ENCODE measurements at places on chromosomes 5 and 9.

- DNase-seq, result no peak
These were observed 125.4 kb upstream of the ANKH start for GRCh38 chr5:14996997-14997396.

DNA sequence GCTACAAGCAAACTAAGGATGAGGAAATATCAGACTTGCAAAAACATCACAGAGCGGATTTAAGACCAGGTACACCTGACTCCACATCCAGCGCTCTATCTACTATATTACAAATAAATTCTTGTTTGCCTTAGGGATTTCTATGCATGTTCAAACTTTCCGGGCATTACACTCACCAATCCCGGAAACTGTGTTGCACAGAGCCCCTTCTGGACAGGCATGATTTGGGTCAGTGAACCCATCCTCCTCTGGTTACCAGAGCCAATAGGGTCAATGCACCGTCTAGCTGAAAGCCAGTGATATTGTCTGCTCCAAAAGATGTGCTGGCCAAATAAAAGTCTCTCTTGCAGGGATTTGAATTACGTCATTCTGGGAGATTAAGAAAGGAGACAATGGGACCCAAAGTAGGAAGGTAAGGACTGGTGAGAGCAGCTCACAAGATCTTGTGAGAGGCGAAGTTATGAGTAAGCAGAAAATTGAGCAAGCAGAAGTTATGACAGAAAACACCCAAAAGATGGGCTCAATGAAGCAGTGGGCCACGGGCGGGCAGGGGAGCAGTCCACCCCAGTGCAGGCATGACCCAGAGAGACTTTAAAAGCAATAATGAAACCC lies 155.8 kb upstream of the RAI14 start:
- no peak for DNase-seq

DNA sequence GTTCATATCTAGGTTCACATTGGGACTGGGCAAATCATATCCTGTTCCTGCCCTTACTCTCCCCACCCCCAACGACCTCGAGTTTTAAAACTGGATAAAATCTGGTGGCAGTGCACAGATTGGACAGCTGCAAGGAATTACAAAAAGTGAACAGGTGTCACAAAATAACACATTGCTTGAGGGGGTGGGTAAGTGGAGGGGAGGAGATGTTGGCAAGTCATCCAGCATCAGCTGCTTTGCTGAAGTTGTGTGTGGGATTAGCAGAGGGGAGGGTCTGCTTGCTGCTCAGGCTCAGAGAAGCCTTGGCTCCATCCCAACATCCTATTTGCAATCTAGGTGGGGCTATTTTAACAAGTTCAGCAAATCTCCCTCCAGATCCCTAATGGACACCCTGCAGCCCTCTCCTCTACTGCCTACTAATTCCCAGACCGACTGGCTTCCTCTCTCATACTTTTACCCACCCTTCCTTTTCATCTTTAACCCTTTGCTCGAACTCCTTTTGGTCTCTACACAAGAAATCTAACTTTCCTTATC lies 39.8 kb upstream of the SLC24A2 start:
- DNase-seq, result no peak

- DNase-seq, result no peak
These were observed 17.2 kb upstream of the RGS3 start for GRCh38 chr9:113446323-113446740.

DNA sequence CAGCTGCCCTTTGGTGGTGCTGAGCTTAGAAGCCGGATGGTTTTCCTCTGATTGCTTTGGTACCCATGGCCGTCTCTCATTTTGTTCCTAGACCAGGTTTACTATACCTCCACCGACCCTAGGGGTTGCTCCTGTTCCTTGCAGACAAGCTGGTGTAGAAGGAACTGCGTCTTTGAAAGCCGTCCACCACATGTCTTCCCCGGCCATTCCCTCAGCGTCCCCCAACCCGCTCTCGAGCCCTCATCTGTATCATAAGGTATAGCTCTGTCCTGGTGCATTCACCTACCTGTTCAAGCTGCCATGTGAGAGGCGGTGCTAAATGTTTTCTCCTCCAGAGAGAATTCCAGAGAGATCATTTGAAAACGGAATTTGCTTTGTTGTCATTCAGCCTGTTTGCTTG lies 39.5 kb downstream of the TENT4A start:
- no peak for DNase-seq

- no peak for DNase-seq
These were observed 13.2 kb downstream of the TSPAN17 start for GRCh38 chr5:176660530-176660859.

- no peak for DNase-seq
These were observed 209.9 kb upstream of the VLDLR start for GRCh38 chr9:2411459-2412215.

DNA sequence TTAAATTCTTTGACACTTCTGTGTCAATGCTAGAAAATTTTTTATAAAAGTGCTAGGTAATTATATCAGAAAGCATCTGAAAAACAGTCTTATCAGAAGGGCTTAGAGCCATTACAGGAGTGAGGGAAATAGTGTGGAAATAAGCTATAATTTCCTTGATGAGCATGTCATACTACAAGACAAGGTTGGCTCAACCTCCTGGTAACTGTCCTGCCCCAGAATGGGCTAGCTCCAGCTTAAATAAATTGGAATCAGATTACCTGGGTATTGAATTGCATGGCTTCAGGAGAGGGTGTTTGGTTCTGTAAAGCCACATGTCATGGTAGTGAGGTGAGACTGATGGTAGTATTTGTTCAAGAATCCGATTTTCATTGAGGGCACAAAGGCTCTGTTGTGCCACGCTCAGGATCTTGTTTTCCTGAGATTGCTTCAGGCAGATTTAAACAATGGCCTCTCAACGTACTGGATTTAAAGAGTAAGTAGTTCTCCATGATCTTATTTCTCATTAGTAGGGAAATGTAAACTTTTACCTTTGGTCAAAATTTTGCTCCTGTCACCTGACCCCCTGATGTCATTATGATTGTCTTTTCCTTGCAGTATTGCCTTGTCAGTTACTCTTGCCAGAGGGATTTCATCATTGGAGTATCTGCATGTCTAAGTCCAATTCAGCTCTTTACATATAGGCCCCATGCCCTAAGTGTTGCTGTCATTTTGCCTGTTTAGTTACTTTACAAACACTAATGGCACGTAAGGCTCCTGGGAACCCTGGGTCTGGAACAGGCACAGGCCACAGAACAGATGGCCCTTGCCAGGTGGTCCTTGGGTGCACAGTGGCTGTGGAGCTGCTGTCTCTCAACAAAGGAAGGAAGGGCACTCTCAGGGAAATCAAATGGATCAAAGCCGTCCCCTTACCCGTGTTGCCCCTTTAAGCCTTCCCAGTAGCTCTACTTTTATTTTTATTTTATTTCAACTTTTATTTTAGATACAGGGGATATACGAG lies 21.3 kb downstream of the TRIO start:
- DNase-seq, result no peak

GRCh38 chr5:74482523-74482922 lies 158.0 kb downstream of the ENC1 start:
- DNase-seq, result no peak

DNA sequence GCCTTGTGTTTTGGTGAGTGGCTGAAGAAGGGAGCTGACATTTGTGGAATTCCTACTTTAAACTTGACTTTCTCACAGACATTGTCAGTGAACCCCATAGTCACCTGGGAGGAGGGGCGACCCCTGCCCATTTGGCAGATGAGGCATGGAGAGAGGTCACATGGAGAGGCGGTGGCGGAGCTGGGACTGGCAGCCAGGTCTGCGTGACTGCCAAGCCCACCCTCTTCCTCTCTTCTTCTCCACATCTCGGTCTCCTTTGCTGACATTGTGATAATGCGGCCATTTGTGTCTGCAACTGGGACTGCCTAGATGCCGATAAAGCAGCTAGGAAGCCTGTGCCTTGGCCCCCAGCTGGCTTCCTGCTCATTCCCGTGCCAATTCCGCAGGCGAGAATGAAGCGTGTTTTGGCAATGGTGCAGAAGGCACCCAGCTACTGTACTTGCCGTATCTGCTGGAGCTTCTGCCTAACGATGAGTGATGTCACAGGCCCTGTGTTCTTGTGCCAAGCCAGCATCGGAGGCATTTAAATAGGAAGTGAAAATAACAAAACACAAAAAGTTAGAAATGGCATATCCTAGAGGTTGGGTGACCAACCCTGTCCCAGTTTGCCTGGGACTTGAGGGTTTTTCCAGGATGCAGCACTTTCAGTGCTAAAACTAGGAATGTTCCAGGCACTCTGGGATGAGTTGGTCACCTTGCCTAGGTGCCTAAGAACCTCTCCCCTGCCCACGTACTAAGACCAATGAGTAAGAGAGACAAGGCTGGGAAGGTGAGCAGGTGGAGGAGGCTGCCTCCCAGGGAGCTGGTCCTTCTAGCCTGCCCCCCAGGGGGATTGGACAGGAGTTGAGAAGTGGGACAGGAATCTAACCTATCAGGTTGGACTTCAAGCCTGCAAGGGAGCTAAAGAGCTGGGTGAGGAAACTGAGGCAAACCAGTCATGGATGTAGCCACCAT lies 23.6 kb downstream of the OLFML2A start:
- no peak for DNase-seq

GRCh38 chr5:93874080-93874479 lies 132.7 kb upstream of the POU5F2 start:
- no peak for DNase-seq

DNA sequence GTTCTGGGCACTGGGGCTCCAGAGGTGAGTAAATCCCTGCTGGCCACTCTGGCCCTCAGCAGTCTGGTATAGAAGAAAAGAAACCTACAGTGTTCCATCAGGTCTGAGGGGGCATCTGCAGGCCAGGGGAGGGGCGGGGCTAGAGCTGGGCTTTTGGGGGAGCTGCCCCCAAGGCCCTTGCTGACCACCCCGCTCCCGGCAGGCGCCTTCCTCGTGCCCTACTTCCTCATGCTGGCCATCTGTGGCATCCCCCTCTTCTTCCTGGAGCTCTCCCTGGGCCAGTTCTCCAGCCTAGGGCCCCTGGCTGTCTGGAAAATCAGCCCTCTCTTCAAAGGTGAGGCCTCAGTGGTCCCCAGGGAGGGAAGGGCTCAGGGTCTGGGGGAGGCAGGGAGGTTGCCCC lies 6.7 kb downstream of the SLC6A7 start:
- no peak for DNase-seq

GRCh38 chr5:107381189-107381856 lies 289.4 kb downstream of the EFNA5 start:
- no peak for DNase-seq

- DNase-seq, result no peak
These were observed 30.9 kb downstream of the NR4A3 start for GRCh38 chr9:99852617-99853016.

- DNase-seq, result no peak
These were observed 122.1 kb downstream of the GABRG2 start for GRCh38 chr5:162189719-162190118.
